ENCODE measurements at places on chromosomes 16 and 17.

DNA sequence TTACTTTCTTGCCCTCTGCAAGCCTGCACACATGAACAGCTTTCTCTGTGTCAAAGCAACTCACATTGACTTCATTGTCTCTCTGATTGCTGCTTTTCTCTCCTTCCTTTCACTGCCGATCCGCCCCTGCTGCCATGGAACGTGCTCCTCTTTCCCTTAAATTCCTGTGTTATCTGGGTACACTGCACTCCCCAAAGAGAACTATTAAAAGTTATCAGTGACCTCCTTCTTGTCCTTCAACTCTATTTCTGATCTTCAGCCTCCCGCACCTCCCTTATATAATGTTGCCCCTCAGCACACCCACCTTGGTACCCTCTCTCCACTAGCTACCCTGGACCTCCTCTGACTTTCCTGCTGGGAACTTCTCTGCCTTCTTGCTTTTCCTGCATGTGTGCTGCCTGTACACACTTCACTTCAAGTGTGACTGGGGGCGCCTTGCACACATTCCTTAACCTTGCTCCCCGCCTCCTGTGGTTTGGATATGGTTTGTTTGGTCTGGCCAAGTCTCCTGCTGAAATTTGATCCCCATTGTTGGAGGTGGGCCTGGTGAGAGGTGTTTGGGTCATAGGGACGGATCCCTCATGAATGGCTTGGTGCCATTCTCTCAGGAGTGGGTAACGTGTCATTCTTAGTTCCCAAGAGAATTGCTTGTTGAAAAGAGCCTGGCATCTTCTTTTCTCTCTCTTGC lies 26.7 kb upstream of the PMP22 start:
- DNase-seq = no peak

GRCh38 chr16:75306099-75306762 lies 54.8 kb upstream of the BCAR1 start:
- no peak for DNase-seq

- no peak for DNase-seq
Measured at GRCh38 chr16:47643323-47644000, 182.3 kb downstream of the PHKB start.

- no peak for DNase-seq
Measured at GRCh38 chr17:2034806-2035540, 5.0 kb downstream of the DPH1 start.

DNA sequence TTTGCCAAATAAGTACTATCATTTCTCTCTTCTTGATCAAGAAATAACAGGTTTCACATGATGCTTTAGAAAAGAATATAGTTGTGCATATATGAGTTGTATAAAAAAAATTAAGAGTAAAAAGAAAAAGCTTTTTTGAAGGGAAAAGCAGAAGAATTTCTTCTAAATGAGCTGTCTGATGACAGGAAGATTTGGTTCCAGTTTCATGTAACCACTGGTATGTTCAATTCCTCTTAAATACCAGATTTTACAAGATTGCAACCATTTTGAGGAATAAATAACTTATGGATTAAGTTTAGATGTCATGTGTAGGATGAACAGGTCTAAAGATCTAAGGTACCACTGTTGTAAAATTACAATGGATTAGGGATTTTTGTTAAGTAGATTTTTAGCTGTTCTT lies 45.0 kb downstream of the VMP1 start:
- no peak for DNase-seq

GRCh38 chr17:19719355-19720209 lies 3.2 kb upstream of the SLC47A2 start:
- DNase-seq = no peak

All from DMS153 (cell line).